Sciatic nerve (tissue), 2 donors: ENCODE measurements at places on chromosomes 1 and 21.

DNA sequence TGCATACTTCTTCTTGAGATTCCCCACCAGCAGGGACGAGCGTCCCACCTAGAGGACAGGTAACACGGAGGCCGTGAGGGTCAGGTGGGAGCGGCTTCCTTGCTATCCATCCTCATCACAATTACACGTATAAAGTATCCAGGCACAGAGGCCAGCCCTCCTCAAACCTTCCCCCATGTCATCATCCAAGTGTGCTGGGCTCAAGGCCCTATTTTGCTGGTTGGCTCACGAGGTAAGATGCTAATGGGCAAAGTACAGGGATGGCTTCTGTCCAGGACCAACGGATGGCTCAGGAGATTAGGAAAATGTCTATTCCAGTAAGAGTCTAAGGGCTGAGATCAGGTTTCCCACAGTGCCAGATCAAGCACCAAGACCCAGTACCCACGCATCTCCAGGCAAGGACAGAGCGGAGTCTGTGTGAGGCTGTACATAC is 11.5 kb upstream of the A3GALT2 start:
- peak; percentile 55 for DNase-seq

GRCh38 chr1:227268943-227269342 is 49.3 kb downstream of the CDC42BPA start:
- no peak for DNase-seq

GRCh38 chr21:43667191-43667904 is 8.0 kb downstream of the RRP1B start:
- no peak for DNase-seq

DNA sequence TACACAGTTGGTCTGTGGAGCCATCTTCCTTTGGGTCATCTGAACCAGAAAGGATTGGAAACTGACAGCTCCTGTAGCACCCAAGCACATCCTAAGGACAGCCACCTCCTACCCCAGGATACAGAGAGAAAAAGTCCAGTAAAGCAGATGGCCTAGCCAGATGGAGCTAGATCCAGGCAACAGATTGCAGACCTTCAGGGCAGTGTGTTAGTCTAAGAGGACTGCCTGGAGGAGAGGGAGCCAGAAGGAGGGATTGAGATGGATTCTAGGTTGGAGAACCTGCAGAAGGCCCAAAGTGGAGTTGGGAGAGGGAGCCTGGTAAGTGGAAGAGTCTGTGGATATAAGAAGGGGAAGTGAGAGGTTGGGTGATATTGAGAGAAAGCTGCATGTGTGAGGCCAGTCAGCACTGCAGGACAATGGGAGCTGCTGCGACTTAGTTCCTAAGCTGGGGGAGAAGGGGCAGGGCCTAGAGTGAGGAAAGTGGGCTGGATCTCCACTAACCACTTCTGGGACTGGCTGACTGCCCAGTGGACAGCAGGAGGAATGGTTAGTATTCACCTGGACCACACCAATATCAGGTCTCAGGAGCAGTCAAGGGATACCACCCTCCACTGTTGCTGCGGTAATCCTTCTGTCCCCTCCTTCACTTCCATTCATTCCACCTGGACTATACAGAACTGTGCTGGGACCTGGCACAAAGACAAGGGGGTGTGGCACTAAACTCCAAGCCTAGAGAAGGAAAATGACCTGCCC is 13.4 kb downstream of the BCAN start:
- no peak for DNase-seq

- no peak for DNase-seq
Observed at GRCh38 chr1:14737561-14738094, 139.1 kb downstream of the KAZN start.

- no peak for DNase-seq
Observed at GRCh38 chr1:224565186-224565585, 50.9 kb upstream of the CNIH3 start.

- DNase-seq, result no peak
Observed at GRCh38 chr1:154386643-154387352, 18.3 kb upstream of the IL6R start.

GRCh38 chr1:179774000-179774399 is 30.9 kb downstream of the FAM163A start:
- DNase-seq, result no peak
